Posterior vena cava (tissue), 2 donors: ENCODE measurements at places on chromosomes 13 and 19. TPM values are rescaled to one million over a fixed set of nuclear protein-coding genes. Genes with fewer than 3 reads are reported as not detected.

DNA sequence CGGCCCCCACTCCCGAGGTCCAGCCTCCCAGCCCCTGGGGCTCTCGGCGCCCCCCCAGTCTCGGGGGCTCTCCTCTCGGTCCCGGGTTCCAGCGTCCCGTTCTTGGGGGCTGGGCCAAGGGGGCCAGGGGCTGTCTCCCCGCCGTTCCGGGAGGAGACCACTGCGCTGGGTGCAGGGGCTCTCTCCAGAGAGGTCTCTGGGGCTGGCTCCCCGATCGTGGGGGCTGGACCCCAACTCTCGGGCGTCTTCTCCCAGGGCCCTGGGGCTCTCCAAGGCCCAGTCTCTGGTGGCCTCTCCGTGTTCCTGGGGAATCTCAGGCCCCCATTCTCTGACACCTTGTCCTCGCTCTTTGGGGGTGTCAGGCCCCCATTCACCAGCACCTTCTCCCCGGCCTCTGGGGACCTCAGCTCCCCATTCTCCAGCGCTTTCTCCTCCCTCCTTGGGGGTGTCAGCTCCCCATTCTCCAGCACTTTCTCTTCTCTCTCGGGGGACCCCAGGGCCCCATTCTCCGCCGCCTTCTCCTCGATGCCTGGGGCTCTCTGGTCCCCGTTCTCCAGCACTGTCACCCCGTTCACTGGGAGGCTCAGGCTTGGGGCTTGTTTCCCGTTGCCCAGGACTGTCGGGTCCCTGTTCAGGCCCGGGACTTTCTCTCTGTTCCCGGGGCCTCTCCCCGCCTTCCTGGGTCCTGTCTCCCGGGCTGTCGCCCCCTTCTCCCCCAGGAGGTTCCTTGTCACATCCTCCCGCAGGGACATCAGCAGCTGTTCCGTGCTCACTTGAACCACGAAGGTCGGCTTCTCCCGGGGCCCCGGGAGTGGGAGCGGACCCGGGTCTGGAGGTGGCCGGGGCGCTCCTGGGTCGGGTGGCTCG, 13.7 kb downstream of the LMTK3 start:
- no peak for DNase-seq

DNA sequence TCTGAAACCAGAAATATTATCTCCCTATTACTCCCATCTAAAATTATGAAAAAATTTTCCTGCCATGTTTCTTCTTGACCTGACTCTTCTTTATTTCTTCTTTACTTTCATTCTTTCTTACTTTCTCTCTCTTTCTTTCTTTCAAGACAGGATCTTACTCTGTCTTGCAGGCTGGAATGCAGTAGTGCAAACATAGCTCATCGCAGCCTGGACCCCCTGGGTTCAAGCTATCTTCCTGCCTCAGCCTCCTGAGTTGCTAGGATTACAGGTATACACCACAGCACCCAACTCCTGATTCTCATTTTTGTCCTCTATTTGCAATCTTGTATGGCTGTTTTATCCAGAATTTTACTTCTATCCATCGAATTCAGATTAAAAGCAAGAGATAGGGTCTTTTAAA, 631.1 kb downstream of the TBC1D4 start:
- DNase-seq, result no peak

DNA sequence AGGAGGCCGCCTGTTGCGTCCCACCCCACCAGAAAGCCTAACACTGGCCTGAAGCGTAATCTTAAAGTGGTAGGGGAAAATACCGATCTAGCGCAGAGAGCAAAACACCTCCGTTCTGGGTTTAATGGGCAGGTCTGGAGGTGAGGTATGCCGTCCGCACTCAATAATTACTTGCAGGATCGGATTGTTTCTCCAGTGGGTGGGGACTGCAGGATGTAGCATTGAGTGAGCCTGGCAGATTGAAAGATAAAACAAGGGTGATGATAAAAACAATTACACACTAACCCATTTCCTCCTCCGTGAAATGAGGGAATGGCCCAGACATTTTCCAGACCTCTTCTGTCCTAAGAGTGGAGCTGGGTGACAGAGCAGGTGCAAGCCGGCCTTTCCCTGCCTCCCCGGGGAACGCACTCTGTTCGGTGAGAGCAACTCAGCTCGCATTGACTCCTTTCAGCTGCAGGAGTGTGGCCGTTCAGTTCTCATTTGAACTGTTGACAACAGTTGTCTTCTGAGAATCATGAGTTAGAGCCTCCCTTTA, 110.2 kb upstream of the DOCK9 start:
- DNase-seq, result no peak

DNA sequence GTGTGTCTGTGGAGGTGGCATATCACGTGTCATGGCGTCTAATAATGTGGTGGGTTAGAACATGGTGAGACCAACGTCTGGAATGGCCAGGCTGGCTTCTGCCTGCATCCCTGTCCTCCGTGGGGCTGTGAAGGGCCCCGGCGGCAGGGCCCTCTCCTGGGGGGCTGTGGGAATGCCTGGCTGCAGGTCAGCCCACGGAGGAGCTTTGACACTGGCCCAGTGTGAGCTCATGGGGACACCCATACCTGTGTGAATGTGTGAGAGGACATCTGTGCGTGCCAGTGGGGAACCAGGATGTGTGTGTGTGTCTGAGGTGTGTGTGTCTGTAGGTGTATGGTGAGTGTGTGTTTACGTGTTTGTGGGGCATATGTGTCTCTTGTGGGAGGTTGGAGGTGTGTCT, 300.1 kb downstream of the TEX29 start:
- no peak for DNase-seq

GRCh38 chr13:43650882-43651281, 135.9 kb downstream of the ENOX1 start:
- no peak for DNase-seq

GRCh38 chr13:39281539-39282150, 243.4 kb downstream of the NHLRC3 start:
- no peak for DNase-seq

- DNase-seq, result no peak
Measured at GRCh38 chr13:33466262-33466661, 180.7 kb upstream of the STARD13 start.

DNA sequence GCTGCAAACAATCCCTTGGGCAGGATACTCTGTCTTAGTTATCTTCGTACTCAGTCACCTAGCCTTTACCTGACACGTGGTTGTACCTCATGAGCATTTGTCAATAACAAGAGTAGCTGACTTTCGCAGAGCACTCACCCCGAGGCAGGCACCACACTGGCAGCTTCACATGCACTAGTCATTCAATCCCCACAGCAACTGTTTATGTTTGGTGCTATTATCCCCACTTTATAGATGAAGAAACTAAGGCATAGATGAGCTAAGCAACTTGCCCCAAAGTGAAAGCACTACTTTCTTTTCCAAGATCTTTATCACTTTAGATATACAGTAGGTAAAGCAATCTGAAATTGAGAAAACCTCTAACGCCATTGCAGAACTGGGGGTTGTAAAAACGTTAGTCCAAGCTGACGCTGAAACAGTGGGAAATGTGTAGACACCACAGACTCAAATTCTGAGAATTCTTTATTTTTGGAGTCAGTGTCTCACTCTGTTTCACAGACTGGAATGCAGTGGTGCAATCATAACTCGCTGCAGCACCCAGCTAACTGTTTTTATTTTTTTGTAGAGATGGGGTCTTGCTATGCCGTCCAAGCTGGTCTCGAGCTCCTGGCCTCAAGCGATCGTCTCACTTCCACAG, 446.0 kb downstream of the FOXO1 start:
- DNase-seq, result no peak

DNA sequence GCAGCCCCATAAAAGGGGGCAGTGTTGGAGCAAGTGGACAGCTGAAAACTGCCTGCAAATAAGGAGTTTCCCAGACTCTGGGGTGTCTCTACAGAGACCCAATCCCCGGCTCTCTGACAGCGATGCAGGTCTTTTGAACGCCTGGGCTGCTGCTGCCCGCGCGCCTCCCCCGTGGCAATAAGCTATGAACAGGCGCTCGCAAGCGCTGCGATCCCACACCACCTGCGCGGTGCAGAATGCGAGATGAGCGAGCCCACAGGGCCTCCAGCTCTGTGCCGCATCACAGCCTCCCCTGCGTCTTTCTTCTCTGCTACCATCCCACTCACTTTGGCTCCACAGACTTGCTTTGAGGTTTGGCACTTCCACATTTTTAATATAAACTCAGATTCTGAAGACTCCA, 62.3 kb downstream of the KCTD15 start:
- DNase-seq, result no peak

DNA sequence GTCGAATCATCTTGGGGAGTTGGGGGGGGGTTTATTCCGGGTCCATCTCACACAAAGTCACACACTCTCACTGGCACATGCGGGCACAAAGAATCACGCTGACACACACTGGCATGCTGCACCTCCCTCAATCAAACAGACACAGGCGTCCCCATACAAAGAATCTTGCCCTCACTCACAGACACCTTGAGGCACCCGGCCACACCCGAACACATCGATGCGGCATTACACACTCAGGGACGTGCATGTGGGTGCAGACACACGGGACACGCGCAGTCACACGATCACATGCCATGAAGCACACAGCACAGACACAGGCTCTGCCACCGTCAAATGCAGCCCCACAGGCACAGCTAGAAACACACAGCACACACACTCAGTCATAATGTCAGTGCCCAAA, 7.8 kb downstream of the NFIX start:
- DNase-seq, result no peak

GRCh38 chr19:16516923-16517610, 20.9 kb downstream of the C19orf44 start:
- DNase-seq, result no peak

GRCh38 chr19:46180701-46181387, 32.8 kb downstream of the IGFL2 start:
- DNase-seq, result no peak

- DNase-seq, result peak; percentile 83
Measured at GRCh38 chr19:35753634-35754369, 3.0 kb downstream of the HSPB6 start.

- no peak for DNase-seq
Measured at GRCh38 chr19:30407068-30407709, 35.0 kb downstream of the ZNF536 start.

GRCh38 chr13:80055847-80056246, 285.1 kb downstream of the SPRY2 start:
- DNase-seq, result no peak

GRCh38 chr13:23849670-23850069, 39.5 kb downstream of the MIPEP start:
- DNase-seq, result no peak

DNA sequence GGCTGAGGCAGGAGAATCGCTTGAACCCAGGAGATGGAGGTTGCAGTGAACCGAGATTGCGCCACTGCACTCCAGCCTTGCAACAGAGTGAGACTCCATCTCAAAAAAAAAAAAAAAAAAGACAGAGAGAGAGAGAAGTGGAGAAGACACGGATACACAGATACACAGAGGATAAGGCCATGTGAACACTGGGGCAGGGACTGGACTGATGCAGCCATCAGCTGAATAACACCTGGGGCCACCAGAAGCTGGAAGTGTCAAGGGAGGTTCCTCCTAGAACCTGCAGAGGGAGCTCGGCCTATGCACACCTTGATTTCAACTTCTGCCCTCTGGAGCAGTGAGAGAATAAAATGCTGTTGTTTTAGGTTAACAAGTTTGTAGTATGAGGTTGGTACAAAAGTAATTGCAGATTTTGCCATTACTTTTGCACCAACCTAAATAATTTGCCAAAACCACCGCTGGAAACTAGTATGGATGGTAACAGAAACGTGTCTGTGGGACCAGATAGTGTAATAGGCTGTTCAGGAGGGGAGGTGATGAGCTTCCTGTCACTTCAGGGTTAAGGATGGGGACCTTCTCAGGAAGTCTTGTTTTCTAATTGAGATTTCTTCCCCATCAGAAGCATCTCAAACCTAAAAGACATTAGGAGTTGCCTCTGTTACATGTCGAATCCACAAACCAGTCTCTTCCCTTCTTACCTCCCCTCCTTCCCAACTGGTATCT, 36.4 kb upstream of the IGSF23 start:
- DNase-seq, result no peak

- no peak for DNase-seq
Measured at GRCh38 chr19:29590278-29590677, 15.8 kb upstream of the POP4 start.

- peak; percentile 86 for DNase-seq
Measured at GRCh38 chr13:113584205-113584869, at the start of gene TFDP1. Gene TFDP1 (plus strand): TSS chr13:113584753. CDS start chr13:113585838, 1,085 bp downstream.

DNA sequence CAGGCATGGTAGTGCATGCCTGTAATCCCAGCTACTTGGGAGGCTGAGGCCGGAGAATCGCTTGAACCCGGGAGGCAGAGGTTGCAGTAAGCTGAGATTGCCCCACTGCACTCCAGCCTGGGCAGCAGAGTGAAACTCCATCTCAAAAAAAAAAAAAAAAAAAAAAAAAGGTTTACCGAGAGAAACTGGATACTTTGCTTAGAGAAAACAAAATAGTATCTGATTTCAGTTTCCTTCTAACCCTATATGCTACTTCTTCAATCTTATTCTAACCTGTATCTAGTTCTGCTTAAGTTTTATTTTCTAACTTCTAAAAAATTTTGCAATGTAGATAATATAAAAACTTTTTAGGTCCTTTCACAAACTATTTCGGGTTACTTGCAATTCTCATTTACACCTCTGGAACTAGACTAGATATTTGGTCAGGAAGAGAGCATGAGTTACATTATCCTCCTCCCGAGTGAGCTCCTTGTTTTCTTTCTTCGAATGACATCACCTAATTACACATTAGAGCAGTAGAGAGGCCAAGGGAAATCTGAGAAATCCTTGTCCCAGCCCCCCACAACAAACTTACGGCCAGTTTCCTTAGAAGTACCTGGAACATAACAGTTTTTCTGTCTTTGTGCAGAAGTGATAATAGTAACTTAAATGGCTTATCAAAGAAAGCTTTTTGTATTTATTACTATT, 128.9 kb downstream of the B3GLCT start:
- no peak for DNase-seq

The PRX gene
- 3.4 TPM for total RNA-seq

The ACP7 gene
- not detected for total RNA-seq

The ZNF490 gene
- total RNA-seq, result 5.4 TPM

The NPAS1 gene
- total RNA-seq, result 0.38 TPM

The ATP4A gene
- total RNA-seq, result not detected

The ZNF724 gene
- total RNA-seq, result 1.4 TPM

The B3GNT8 gene
- total RNA-seq, result 4.2 TPM

The C19orf67 gene
- total RNA-seq, result not detected

The PSG11 gene
- not detected for total RNA-seq

The ZNF667 gene
- 4.0 TPM for total RNA-seq
